ENCODE measurements at places on chromosomes 1 and 21. TPM values are rescaled to one million over a fixed set of nuclear protein-coding genes. Genes with fewer than 3 reads are reported as not detected.

SPTA1 gene
- 0.92 TPM for total RNA-seq

SMYD2 gene
- total RNA-seq = 37.8 TPM

LMOD1 gene
- 0.46 TPM for total RNA-seq

KCNE2 gene
- 0.23 TPM for total RNA-seq

TM2D1 gene
- total RNA-seq = 73.4 TPM

C4BPA gene
- not detected for total RNA-seq

ATG4C gene
- 24.2 TPM for total RNA-seq

ECM1 gene
- total RNA-seq = 1.6 TPM

MEX3A gene
- 33.4 TPM for total RNA-seq

AHDC1 gene
- total RNA-seq = 13.8 TPM

PSMG1 gene
- total RNA-seq = 34.1 TPM

ATP1A1 gene
- total RNA-seq = 125 TPM

APOBEC4 gene
- 0.23 TPM for total RNA-seq

FCRL4 gene
- total RNA-seq = not detected

CLCNKA gene
- 0.23 TPM for total RNA-seq

C1orf116 gene
- total RNA-seq = not detected

CLCA1 gene
- total RNA-seq = not detected

IL12RB2 gene
- total RNA-seq = 3.5 TPM

TNFRSF8 gene
- total RNA-seq = not detected

TRABD2B gene
- total RNA-seq = under 0.01 TPM

SMYD3 gene
- 50.1 TPM for total RNA-seq

LY9 gene
- total RNA-seq = not detected

FNBP1L gene
- 248 TPM for total RNA-seq

OR2G6 gene
- total RNA-seq = not detected

NECTIN4 gene
- total RNA-seq = not detected

C1QC gene
- total RNA-seq = 18.0 TPM

DLGAP3 gene
- 23.8 TPM for total RNA-seq

OR10K1 gene
- total RNA-seq = not detected

TIE1 gene
- total RNA-seq = 19.6 TPM

SDE2 gene
- total RNA-seq = 44.5 TPM

IGSF3 gene
- total RNA-seq = 98.0 TPM

SYTL1 gene
- 0.46 TPM for total RNA-seq

FCRL1 gene
- total RNA-seq = 0.23 TPM

TSSK3 gene
- total RNA-seq = not detected

CALML6 gene
- not detected for total RNA-seq

C1orf56 gene
- 3.0 TPM for total RNA-seq

MCOLN3 gene
- 0.23 TPM for total RNA-seq

TOR1AIP1 gene
- 31.6 TPM for total RNA-seq

MSH4 gene
- total RNA-seq = 1.6 TPM

CACNA1S gene
- total RNA-seq = under 0.01 TPM

PYHIN1 gene
- total RNA-seq = not detected
